Activated CD4-positive, alpha-beta T cell treated with anti-CD3 and anti-CD28 coated beads, Interleukin-2, amount 10 ng/mL, durations not matched to agents 24 days and 14 days (primary cell): ENCODE measurements at places on chromosomes 12 and 14.
A peak's percentile ranks its signal among the peaks of the same experiment; 100 is the strongest.

DNA sequence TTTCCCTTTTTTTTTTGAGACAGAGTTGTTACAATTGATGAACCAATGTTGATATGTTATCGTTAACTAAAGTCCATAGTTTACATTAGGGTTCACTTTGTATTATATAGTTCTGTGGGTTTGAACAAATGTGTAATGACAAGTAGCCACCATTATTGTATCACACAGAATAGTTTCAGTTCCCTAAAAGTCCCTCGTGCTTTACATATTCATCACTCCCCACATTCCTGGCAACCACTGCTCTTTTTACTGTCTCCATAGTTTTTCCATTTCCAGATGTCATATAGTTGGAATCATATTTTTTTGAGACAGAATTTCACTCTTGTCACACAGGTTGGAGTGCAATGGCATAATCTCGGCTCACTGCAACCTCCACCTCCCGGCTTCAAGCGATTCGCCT is 12.5 kb downstream of the HSD17B6 start:
- H3K36me3 ChIP-seq, result no peaks in the 10 kb centered on the region
- no peak for DNase-seq
- H3K4me1 ChIP-seq, result no peaks in the 10 kb centered on the region

- H3K27ac ChIP-seq, result no peak within 1 kb of the TSS
- no peak within 1 kb of the TSS for H3K4me3 ChIP-seq
- DNase-seq, result no peak
Measured at GRCh38 chr14:94581127-94581999, at the start of gene SERPINA5. Gene SERPINA5 (plus strand): TSS chr14:94581426. CDS start chr14:94587363, 5,937 bp downstream.

- H3K27ac ChIP-seq, result no peak overlapping the region
- H3K4me1 ChIP-seq, result no peaks in the 10 kb centered on the region
Measured at GRCh38 chr14:92215579-92215978, 93.8 kb downstream of the CPSF2 start.

- H3K36me3 ChIP-seq, result no peaks in the 10 kb centered on the region
- no peaks in the 10 kb centered on the region for H3K4me1 ChIP-seq
- no peak overlapping the region for H3K4me3 ChIP-seq
Measured at GRCh38 chr14:102491366-102491765, 18.2 kb downstream of the ANKRD9 start.

- no peak for DNase-seq
- H3K36me3 ChIP-seq, result no peaks in the 10 kb centered on the region
- no peak overlapping the region for H3K4me3 ChIP-seq
Measured at GRCh38 chr12:113766131-113766878, 199.8 kb downstream of the RBM19 start.

DNA sequence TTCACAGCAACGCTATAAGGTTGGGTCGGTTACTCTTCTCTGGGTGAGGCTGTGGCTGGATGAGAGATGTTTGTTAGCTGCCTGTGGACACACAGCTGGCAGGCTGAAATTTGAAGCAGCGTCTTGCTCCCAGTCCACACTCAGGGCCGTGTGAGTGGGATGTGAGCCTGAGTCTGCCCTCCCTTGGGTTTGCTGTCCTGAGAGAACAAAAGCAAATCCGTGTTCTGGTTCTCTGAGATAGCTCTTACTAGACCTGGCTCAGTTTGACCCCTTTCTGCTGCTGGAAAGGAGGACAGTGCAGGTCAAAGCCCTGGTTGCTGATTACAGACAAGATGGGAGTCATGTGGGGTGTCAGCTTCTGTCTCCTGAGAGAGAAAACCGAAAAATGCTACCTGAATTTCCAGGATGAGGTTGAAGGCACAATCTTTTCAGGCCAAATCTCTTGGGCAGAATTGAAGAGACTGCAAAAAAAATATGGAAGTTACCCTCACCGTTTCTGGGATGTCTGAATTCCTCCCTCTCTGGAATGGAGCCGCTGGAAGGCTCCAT is 270.8 kb downstream of the ZFP36L1 start:
- H3K27me3 ChIP-seq, result no peaks in the 10 kb centered on the region
- no peak overlapping the region for H3K27ac ChIP-seq
- H3K4me1 ChIP-seq, result peaks cover 3% of the 10 kb centered on the region
- no peak overlapping the region for H3K4me3 ChIP-seq

DNA sequence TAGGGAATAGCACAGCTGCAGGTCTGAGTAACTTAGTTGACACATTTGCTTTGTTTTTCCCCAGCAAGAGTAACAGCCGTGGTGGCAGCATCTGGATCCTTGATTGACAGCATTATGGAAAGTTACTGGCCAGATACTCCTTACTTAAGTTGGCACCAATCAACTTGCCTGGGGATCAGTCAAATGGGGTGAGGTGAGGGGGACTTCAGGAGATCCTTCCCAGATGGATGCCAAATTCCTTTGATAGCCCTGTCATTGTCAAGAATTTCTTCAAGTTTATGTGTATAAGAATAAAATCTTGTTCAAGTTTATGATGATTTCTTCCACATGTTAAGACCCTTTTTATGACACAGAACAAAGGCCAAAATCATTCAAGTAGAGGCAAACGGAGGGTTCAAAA is 618.4 kb downstream of the SLC6A15 start:
- DNase-seq, result no peak
- H3K4me3 ChIP-seq, result no peak overlapping the region
- no peaks in the 10 kb centered on the region for H3K36me3 ChIP-seq

DNA sequence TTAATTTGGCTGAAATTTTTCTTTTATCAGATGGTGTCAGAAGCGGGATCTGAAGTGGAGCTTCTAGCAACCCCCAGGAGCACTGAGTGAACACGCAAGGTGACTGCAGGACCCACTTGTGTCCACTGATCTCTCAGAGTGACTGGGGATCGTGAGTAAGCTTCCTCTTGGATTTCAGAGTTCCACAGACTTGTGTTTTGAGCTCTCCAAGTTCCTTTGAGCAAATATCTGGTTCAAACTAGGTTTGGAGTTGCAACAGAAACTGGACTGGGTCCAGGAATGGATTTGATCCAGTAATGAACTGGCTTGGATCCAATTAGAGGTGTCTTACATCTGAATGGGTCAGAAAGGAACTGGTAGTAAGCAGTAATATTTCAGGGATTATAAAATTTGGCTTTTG is 24.7 kb upstream of the B4GALNT1 start:
- H3K4me3 ChIP-seq, result no peak overlapping the region
- H3K27me3 ChIP-seq, result peaks cover 4% of the 10 kb centered on the region
- H3K36me3 ChIP-seq, result no peaks in the 10 kb centered on the region
- no peak overlapping the region for H3K27ac ChIP-seq
- DNase-seq, result no peak

GRCh38 chr14:94681300-94682060 is 69.3 kb downstream of the SERPINA3 start:
- no peak overlapping the region for H3K27ac ChIP-seq
- H3K27me3 ChIP-seq, result no peaks in the 10 kb centered on the region
- no peak overlapping the region for H3K4me3 ChIP-seq
- no peak for DNase-seq
- H3K36me3 ChIP-seq, result no peaks in the 10 kb centered on the region

DNA sequence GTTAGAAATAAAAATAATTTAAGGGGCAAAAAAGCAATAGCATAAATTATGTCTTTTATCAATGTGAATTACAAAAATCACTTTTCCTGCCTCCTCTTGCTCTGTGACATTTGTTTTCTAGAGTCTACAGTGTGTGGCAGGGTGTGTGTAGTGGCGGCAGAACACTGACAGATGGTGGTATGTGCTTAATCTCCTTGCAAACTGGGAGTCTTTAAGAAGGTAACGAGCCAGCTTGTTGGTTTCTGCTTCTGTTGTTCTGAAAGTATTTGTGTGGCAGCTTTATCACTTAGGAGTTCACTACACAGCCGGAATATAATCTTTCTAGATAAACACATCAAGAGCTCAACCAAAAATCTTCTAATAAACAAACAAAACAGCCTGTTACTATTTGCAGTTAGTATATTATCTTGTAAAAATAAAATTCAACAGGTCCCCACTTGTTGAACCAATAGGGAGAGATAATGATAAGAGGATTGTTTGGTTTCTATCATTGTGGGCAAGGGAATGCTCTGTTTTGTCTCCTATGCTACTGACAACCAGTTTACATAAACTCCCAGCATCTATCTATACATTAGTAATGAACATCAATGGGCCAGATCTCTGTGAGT is 13.0 kb downstream of the CDKL1 start:
- no peak for DNase-seq
- H3K4me3 ChIP-seq, result no peak overlapping the region
- no peak overlapping the region for H3K27ac ChIP-seq

- H3K4me1 ChIP-seq, result peaks cover 31% of the 10 kb centered on the region
- no peak overlapping the region for H3K4me3 ChIP-seq
- H3K27ac ChIP-seq, result peak overlapping the region; percentile 54
- no peaks in the 10 kb centered on the region for H3K27me3 ChIP-seq
- no peak for DNase-seq
Measured at GRCh38 chr12:89070603-89071002, 281.7 kb downstream of the DUSP6 start.

GRCh38 chr12:74619884-74620283 is 82.2 kb downstream of the ATXN7L3B start:
- no peaks in the 10 kb centered on the region for H3K36me3 ChIP-seq
- no peaks in the 10 kb centered on the region for H3K4me1 ChIP-seq
- no peaks in the 10 kb centered on the region for H3K27me3 ChIP-seq
- H3K4me3 ChIP-seq, result no peak overlapping the region

DNA sequence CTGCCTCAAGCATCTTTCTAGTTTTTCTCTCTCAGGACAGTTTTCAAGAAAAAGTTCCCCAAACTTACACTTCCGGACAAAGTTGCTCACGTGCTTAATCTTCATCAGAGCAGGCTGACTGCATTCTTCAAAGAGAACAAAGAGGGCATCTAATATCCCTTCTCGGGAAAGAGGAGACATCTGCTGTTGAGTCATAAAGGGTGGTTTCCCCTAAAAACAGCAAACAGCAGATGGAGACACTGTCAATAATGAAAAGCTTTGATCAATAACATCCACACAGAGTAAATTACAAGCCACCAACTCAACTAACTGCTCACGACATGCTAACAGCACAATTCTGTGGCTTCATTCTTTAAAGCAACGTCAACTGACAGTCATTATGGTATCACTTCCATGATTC is 8.1 kb downstream of the CIT start:
- H3K36me3 ChIP-seq, result peaks cover 41% of the 10 kb centered on the region
- peaks cover 9% of the 10 kb centered on the region for H3K4me1 ChIP-seq
- H3K27ac ChIP-seq, result no peak overlapping the region
- H3K27me3 ChIP-seq, result no peaks in the 10 kb centered on the region

DNA sequence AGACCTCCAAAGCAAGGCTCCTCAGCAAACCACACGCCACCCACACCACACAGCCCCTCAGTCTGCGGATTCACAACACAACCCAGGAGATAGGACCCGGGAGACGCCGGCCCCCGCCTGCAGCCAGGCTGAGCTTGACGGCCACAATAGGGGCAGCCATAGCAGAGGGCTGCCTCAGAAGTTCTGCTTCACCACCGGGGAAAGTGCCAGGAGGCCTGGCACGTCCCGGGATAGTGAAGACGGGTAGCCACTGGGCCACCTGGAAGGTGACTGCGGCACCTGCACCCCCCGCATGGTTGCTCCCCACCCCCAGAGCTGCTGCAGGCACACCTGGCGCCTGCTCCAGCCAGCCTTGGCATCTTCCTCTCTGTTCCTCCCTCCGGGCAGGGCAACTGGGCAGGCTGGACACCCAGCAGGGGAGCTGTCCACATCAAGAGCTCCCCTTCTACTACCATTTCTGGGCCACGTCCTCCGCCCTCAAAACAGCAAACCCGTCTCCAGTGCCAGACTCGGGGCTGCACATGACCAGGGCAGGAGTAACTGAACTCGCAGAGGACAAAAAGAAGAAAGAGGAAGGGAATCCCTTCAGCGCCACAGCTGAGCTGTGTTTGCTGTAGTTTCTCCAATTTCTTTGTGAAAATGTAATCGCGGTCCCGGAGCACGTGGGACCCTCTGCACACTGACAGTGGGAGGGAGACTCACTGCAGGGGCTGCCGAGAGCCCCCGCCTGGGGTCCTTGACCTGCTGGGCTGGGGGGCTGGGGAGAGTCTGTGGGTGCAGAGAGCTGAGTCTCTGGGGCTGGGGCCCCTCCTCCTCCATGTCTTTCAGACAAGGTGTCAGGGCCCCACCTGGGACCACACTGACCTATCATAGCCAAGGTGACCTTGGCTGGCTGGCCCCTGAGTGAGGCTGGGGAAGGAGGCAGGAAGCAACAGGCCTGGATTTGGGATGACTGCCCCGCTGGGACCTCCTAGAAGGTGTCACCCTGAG is 74.2 kb upstream of the C14orf180 start:
- no peaks in the 10 kb centered on the region for H3K4me1 ChIP-seq
- H3K36me3 ChIP-seq, result no peaks in the 10 kb centered on the region
- H3K4me3 ChIP-seq, result no peak overlapping the region

DNA sequence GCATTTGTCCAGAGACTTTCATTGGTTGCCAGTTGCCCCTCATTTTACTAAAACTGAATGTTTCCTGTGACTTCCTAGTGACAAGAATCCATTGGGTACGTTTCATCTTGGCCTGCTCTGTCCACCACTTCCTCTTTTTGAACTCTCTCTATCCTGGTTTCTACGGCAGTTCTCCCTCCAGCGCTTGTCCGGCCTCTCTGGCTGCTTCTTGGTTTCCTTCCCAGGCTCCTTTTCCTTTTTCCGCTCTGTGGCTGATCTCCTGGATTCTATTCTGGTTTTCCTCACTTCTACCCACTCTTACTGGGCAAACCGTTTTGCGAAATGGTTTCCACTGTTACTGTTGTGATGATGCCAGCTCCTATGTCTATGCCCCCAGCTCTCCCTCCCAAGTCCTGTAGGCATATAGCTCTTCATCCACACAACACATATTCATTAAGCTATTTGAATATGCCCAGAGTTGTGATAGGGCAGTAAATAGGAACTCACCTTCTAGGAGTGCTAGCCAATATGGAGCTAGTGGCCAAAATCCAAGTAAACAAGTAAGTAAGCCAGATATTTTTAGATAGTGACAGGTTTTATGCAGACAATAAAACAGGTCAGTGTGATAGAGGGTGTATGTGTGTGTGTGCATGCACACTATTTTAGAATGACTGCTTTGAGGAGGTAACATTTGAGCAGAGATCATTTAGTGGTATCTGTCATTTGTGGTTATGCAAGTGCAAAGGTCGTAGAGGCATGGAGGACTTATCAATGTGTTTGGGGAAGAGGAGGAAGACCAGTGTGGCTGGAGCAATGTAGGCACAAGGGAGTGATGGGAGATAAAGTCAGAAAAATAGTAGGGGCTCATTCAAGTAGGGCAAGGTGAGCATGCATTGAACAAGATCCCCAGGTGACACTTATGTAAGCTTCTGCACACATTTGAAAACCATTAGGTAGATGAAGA is 27.9 kb upstream of the CTDSP2 start:
- H3K27ac ChIP-seq, result no peak overlapping the region
- peaks cover 3% of the 10 kb centered on the region for H3K27me3 ChIP-seq
- no peak for DNase-seq
- H3K36me3 ChIP-seq, result no peaks in the 10 kb centered on the region
- H3K4me3 ChIP-seq, result no peak overlapping the region
